Myocyte (in vitro differentiated cells): ENCODE measurements at places on chromosomes 2 and 18. TPM values are rescaled to one million over a fixed set of nuclear protein-coding genes. Genes with fewer than 3 reads are reported as not detected.

Gene IHH
- not detected in 2 replicates for total RNA-seq

Gene UBXN4
- 69.0 and 73.7 TPM in 2 replicates for total RNA-seq

Gene PTH2R
- not detected in 2 replicates for total RNA-seq

Gene RBKS
- total RNA-seq, result 1.5 and 2.0 TPM in 2 replicates

Gene PRSS56
- 2.5 and 6.5 TPM in 2 replicates for total RNA-seq

Gene PXDN
- 52.7 and 69.3 TPM in 2 replicates for total RNA-seq

GRCh38 chr2:74425523-74425922 lies 4.0 kb downstream of the WDR54 start:
- DNase-seq, result peak; percentile 33

DNA sequence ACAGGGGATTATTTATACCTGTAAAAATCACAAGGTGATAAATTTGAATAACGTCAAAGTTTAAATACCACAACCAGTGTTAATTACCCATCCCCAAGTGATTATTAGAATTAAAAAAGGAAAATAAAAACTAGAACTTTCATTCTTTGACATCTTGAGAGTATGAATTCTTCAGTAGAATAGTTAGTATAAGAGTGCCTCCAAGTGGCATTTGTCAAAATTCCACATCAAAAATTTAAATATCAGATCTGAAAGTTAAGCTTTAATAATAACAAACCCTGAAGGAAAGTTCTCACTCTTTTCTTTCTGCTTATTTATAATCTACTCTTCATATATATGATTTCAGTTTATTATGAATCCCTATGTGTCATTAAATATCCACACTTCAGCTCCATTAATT lies 273.7 kb upstream of the KYNU start:
- no peak for DNase-seq

- peak; percentile 93 for DNase-seq
Measured at GRCh38 chr2:54455563-54456361, at the start of gene SPTBN1. TSS of gene SPTBN1 (plus strand) at chr2:54456327. CDS start at chr2:54526419, 70,092 bp downstream.

GRCh38 chr2:237723602-237724001 lies 75.0 kb upstream of the RBM44 start:
- DNase-seq, result peak; percentile 93

GRCh38 chr18:60003610-60004185 lies 103.9 kb downstream of the PMAIP1 start:
- DNase-seq, result no peak

- no peak for DNase-seq
Measured at GRCh38 chr2:126828491-126828890, 70.2 kb upstream of the TEX51 start.

DNA sequence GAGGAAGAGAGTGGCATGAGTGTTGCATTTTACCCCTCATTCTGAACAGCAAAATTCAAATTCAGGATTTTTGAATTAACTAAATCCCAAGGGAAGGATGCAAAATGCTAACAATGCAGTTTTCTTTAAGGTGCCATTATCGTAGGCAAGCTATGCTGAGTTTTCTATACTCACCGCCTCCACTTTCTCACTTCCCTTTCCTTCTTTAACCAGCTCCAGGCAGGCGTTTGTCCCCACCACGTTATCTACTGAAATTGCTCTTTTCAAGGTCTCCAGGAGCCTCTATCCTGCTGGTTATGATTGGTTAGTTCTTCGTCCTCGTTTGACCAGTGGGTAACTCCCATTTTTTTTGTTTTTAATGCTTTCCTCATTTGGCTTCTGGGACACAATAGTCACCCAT lies 1.8 kb upstream of the CPO start:
- DNase-seq, result no peak

- DNase-seq, result peak; percentile 98
Measured at GRCh38 chr2:187547353-187547979, 6.8 kb downstream of the TFPI start.

DNA sequence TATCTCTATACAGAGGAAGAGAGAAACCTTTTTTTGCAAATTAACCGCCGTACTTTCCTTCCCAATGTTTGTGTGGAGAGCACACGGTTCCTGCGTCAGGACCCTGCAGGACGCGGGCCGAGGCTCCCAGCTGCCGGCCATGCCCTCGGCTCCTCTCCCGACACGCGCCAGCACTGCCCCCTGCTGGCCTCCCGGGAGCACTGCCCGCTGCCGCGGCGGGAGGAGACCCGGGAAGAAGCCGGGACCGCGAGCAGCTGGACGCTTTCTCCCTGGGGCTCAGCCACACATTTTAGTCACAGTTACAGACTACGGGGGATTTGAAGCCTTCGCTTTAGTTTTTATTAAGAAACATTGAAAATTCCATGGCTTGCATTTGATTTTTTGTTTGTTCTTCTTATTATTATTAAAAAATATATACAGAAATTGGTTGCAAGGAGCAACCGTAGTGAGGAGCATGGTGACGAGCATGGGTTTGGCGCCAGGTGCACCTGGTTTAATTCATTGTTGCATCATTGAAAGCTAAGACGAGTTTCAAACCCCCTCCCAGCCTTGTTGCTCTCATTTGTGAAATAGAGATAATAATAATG lies 401.2 kb downstream of the GALR1 start:
- DNase-seq, result peak; percentile 13

DNA sequence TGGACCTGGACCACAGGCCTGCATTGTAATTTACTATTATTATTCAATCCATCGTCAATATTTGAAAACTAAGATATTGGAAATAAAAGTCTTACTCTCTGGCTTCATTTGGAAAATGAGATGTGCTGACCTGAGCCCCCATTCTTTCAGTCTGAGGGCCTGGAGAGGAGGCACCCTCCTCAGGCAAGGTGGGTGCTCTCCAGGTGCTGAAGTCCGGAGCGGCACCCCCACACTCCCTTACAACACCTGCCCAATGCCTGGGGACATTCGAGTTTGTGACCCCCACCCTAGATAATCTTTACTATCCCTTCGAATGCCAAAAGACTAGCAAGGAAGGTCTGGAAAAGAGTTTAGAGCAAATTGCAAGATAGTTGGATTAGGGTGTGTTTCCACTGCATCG lies 133.3 kb downstream of the EN1 start:
- DNase-seq, result no peak

- DNase-seq, result no peak
Measured at GRCh38 chr2:85708641-85709040, 14.5 kb downstream of the GNLY start.

DNA sequence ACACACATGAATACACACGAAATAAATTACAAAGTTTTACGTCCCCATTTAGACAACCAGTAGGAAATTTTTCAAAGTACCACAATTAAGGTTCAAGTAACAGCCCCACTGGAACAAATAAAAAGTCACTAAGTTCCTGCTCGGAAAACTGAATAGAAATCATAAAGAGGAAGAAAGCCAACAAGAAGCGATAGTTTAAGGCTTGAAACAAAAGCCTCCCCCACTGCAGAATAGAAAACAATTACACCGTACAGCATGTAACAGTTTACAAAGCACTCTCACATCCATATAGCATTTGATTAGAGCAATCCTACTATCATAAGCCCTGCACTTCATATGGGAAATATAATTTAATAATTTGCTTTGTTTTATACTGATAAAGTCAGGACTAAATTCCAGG lies 15.5 kb downstream of the KLF7 start:
- DNase-seq, result no peak
